GM23248 (cell line): ENCODE measurements at places on chromosomes 16 and 17. TPM values are rescaled to one million over a fixed set of nuclear protein-coding genes. Genes with fewer than 3 reads are reported as not detected.
A peak's percentile ranks its signal among the peaks of the same experiment; 100 is the strongest.

Gene OVCA2
- total RNA-seq = 67.3 and 92.0 TPM in 2 replicates

DNA sequence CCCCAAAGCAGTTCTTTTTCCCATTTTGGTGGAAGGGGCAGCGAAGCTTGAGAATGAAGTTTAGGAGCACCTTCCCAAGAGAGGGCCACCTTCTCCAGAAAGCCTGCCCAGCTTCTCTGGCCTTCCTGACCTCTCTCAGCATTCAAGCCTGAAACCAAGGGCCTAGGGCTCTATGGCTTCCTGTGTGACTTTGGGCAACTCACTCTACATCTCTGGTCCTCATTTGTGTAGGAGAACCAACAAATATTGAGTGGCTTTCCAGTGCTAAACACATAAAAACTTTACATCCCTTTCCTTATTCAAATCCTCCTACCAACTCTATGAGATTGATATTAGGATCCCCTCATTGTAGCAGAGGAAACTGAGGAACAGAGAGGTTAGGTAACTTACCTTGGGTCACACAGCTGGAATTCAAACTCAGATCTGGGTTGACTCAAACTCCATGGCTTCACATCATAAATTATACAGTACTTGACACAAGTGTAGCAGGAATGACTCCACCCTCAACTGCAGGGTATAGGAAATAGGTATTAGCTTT is 32.0 kb upstream of the MYO18A start:
- H3K36me3 ChIP-seq = no peaks in the 10 kb centered on the region
- peaks cover 8% of the 10 kb centered on the region for H3K4me1 ChIP-seq
- no peak overlapping the region for H3K27ac ChIP-seq
- no peaks in the 10 kb centered on the region for H3K27me3 ChIP-seq
- DNase-seq = no peak

Gene TMEM220
- total RNA-seq = 0.54 and 5.6 TPM in 2 replicates

Gene MT2A
- 109 and 211 TPM in 2 replicates for total RNA-seq

DNA sequence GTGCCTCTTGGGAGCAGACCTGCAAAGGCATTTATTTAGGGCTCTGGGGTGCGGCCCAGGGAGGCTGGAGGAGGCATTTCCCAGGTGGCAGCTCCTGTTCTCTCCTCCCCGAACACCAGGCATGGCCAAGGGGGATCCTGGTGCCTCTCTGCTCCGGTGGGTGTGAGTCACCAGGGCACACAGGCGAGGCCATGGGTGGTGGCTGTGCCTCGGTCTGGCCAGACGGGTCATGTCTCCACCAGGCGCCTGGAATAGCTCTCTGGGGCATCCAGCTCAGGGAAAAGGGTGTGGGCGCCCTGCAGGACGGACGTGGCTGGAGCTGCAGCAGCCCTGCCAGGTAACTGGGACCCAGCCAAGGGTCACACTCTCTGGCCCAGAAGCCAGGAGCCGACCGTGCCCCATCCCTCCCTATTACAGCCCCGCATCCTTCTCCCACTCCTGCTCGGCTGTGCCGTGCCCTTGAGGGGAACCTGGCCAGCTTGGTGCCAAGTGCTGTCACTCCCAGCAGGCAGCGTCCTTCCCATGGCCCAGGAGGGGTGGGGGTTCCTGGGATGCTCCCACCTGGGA is 25.8 kb downstream of the SOX8 start:
- no peak for DNase-seq
- H3K27me3 ChIP-seq = peaks cover 16% of the 10 kb centered on the region
- H3K36me3 ChIP-seq = no peaks in the 10 kb centered on the region

Gene ZP2
- not detected in 2 replicates for total RNA-seq

- H3K27ac ChIP-seq = no peak overlapping the region
- H3K4me3 ChIP-seq = no peak overlapping the region
- no peaks in the 10 kb centered on the region for H3K36me3 ChIP-seq
- no peak for DNase-seq
Observed at GRCh38 chr17:14092808-14093207, 23.5 kb downstream of the COX10 start.

Gene SLFN13
- total RNA-seq = 1.6 and 2.4 TPM in 2 replicates

DNA sequence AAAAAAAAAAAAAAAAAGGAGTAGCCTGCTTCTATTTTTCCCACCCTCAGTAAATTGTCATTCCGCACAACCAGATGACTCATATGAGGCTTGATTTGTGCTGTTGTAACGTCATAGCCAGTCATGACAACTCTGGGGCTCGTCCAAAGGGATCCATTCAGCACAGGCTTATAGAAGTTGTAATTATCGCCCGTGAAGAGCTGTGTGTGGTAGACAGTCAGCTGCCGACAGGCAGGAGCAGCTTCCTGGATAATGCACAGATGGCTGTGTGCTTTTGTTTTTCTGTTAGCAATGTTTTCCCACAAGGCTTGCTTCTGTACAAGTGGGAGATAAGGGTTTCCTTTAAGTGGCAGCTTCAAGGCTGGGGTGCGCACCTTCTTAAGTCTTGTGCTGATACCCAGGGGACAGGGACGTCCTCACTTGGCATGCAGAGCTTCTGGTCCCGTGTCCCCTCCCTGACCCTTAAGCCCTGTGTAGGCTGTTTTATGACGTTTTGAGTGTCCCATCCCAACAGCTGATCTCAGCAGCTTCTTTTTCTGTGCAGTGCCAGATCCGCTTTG is 26.0 kb downstream of the SNX29 start:
- H3K4me1 ChIP-seq = no peaks in the 10 kb centered on the region
- peak; percentile 39 for DNase-seq
- peaks cover 4% of the 10 kb centered on the region; the same call in 1 of the 2 replicates for H3K36me3 ChIP-seq
- no peak overlapping the region for H3K4me3 ChIP-seq
- no peaks in the 10 kb centered on the region for H3K27me3 ChIP-seq
- H3K27ac ChIP-seq = no peak overlapping the region

- H3K4me3 ChIP-seq = peak overlapping the region; percentile 84
- H3K27me3 ChIP-seq = no peaks in the 10 kb centered on the region
- peak; percentile 71 for DNase-seq
- H3K36me3 ChIP-seq = no peaks in the 10 kb centered on the region
- H3K27ac ChIP-seq = peak overlapping the region; percentile 83
Observed at GRCh38 chr17:40345161-40345993, 19.2 kb downstream of the GJD3 start.

DNA sequence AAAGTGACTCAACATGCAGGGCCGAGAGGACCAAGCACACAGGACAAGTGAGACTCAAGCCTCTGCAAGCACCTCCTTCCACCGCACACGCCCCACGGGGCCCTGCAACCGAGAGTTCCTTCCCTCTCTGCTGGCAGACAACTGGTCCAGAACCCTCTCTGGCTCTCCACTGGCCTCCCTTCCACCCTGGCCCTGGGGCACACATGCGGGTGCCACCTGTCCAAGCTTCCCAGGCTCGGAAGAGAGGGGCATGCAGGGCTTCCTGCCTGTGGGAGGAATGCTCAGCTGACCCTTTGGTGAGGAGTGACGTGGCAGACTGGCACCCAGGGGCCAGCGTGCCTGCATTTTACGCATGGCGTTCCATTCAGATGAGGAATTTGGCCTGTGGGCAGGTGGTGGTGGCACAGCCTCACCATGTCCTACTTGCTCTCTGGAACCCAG is 59.8 kb downstream of the PIPOX start:
- no peak overlapping the region for H3K27ac ChIP-seq
- H3K27me3 ChIP-seq = no peaks in the 10 kb centered on the region
- no peaks in the 10 kb centered on the region for H3K4me1 ChIP-seq
- H3K4me3 ChIP-seq = no peak overlapping the region
- no peak for DNase-seq

DNA sequence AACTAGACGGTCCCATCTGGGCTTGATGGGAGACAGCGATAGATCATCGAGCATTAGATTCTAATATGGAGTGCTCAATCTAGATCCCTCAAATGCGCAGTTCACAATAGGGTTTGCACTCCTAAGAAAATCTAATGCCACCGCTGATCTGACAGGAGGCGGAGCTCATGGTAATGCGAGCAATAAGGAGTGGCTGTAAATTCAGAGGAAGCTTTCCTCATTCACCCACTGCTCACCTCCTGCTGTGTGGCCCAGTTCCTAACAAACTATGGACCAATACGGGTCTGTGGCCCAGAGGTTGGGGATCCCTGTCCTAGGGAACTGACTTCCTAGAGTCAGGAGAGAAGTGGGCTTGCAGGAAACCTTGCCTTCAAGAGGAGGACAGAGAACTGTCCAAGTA is 25.2 kb upstream of the AMZ2 start:
- H3K27me3 ChIP-seq = no peaks in the 10 kb centered on the region
- no peaks in the 10 kb centered on the region for H3K36me3 ChIP-seq
- no peaks in the 10 kb centered on the region for H3K4me1 ChIP-seq
- H3K27ac ChIP-seq = no peak overlapping the region
- H3K4me3 ChIP-seq = no peak overlapping the region

Gene ABCC11
- 0.76 TPM in 1 of 2 replicates, not detected in the other for total RNA-seq

DNA sequence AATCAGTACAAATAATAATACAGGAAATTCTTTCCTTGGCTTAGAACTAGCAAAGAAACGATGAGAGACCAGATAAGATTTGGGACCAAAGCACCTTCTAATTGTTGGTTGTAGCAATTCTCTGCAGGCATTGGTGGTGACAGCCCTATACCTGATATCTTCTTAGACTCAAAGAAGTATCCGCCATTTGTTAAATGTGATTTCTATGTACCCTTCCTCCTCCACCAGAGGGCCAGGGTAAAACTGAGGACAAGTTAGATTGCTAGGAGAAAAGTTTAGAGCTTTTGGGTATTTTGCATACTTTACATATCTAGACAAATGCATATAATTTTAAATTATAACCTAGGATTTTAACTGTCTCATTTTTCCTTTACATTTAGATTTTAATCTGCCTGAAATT is 304.3 kb downstream of the HS3ST4 start:
- peak; percentile 0 for DNase-seq
- no peaks in the 10 kb centered on the region for H3K4me1 ChIP-seq

GRCh38 chr16:86072328-86073102 is 173.6 kb downstream of the IRF8 start:
- H3K36me3 ChIP-seq = no peaks in the 10 kb centered on the region
- no peaks in the 10 kb centered on the region for H3K4me1 ChIP-seq
- no peak overlapping the region for H3K27ac ChIP-seq
